ENCODE measurements at places on chromosomes 2 and 18.

DNA sequence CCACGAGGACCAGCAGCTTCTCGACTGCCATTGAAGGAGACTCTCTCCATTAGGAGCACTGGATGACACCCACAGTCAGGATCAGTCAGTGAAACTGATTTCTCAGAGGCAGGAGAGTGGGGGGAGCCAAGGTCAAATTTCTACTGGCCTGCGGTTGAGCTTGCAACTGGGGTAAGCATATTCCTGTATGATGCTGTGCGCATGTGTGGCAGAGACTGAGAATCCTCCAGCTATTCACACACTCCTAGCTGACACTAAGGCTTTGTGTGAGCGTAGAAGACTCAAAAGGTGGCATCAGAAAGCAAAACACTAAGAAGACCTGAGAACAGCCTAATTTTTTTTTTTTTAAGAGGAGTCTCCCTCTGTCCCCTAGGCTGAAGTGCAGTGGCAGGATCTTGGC lies 19.8 kb upstream of the TTL start:
- DNase-seq, result no peak

DNA sequence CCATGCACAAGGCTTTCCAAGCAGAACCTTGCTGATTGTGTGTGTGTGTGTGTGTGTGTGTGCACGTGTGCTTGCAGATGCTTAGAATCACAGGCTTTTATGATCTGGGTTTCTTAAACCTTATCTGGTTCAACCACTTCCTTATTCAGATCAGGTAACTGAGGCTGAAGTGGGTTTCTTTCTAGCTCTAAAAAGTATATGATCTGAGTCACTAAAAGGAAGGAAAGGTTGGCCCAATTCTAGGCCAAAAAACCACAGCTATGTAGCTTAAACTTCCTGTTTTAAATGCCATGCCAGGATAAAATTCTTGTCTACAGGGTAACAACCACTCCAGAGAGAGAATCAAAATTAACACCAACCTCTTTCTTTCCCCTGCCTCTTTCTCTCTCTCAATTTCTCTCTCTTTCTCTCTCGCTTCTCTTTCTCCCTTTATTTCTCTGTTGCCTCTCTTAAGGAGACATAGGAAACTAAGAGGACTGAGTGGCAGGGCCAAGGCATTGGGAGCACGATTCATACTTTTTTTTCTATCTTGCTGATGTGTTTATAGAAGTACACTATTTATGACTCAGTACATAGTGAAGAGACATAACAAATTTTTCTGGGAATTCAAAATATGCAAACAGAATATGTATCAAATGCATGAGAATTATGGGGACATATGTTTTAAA lies 140.3 kb downstream of the TRIB2 start:
- DNase-seq, result peak; percentile 83

DNA sequence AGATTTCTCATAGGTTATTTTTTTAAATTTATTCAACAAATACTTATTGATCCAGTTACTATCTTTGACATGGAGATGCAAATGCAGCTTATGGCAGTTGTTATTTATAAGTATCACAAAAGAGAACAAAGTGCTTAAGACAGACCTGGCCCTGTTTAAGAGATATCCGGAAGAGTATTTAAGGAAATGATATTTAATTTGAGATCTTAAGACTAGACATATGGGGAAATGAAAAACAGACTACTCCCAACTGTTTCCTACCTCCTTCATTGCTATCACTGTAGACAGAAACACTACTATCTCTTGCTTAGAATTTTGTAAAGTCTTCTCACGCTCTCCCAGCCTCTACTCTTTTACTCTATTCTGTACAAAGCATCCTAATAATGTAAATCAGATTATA lies 36.0 kb downstream of the RPRD1A start:
- DNase-seq, result no peak

DNA sequence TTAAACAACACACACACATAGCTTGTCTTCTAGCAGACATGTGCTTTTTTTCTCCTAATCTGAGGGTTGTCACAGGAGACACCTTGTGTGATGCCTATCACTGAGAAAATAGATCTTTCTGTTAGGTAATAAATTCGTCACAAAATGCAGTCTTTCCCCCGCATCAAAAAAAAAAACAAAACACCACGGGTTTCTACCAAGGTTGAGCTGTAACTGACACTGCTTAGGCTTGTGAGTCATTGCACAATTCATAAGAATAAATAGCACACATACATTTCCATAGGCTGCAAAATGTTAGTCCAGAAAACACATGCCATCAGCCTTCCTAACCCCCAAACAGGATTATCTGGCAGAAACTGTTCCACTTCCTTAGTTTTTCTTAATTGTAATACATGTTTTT lies 6.5 kb downstream of the TMEM163 start:
- DNase-seq, result no peak

- peak; percentile 16 for DNase-seq
Measured at GRCh38 chr2:217707131-217707611, 295.6 kb downstream of the TNS1 start.

- no peak for DNase-seq
Measured at GRCh38 chr2:215189393-215189792, 51.0 kb upstream of the ABCA12 start.

DNA sequence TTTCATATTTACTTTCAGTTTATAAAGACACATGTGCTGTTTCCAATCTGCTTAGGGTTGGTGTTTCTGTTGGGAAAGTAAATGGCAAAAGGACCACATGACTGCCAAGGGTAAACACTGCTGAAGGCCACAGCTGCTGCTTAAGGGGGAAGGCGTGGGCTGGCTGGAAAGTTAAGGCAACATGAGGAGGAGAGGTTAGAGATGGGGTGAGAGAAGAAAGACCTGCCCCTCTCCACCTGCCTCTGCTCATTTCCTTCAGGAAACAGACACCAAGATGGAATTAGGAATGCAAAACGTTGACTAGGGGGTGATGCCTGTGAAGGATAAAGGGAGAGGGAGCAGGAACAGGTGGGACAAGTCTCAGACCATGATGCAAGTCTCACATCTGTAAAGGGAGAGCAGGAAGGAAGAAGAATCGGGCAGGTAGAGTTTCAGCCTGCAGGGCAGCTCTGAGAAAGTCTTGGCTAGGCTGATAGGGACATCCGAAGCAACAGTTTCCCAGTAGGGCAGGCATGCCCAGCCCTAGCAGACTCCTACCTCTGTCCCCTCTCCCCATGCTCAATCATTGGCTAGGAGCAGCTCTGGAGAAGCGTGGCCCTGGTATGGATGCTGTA lies 86.0 kb downstream of the CDC42EP3 start:
- no peak for DNase-seq

GRCh38 chr2:164178835-164179465 lies 442.3 kb downstream of the GRB14 start:
- DNase-seq, result no peak

GRCh38 chr2:215793747-215794595 lies 219.4 kb downstream of the MREG start:
- DNase-seq, result peak; percentile 97

- DNase-seq, result peak; percentile 85
Measured at GRCh38 chr2:101806123-101806522, 108.6 kb downstream of the MAP4K4 start.

DNA sequence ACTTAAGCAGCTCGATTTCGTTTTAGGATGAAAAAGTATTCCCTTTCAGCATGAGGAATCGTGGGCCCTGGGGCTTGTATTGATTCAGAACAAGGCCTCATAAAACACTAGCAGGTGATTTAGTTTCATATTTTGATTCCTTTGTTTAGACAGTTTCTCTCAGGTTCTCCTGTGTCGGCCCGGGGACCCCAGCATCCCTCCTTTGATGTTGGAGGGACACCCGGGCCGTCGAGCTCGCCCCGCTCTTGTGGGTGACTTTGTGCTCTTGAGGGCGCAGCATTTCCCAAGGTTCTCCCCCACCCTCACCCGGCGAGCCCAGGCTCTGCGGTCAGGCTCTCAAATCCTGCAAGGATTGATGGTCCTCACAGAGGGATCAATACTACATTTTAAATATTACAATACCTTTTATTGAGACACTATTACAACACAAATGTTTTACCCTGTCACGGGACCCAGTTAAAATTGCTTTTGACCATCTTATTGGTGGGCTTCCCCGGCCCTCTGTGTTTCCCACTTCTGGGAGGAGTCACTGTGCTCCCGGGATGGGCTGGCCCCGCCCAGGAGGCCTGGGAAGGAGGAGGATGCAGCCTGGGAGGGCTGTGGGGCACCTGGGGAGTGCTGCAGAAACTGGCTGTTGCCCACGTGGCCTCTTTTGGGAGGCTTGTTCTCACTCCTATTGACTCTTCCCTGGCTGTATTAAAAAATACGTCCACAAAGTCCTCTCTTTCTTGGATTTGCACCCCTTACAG lies 222.6 kb downstream of the INSIG2 start:
- no peak for DNase-seq

DNA sequence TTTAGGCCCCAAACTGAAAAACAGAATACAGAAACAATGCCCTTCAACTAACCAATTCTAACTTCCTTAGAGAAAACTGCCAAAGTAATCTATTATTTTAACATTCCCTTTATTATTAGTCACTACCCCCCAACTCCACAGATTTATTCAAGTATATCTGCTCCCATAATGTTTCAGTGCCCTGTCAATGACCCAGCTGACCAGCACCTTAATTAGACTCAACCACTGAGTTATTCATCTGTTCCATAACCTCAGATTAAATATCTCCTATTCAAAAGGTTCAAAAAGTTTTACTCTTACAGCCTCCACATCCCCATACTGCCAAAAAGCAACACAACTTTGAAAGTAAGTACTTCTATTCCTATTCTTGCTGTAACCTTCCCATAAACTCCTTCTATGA lies 202.4 kb downstream of the EXOC6B start:
- DNase-seq, result no peak

DNA sequence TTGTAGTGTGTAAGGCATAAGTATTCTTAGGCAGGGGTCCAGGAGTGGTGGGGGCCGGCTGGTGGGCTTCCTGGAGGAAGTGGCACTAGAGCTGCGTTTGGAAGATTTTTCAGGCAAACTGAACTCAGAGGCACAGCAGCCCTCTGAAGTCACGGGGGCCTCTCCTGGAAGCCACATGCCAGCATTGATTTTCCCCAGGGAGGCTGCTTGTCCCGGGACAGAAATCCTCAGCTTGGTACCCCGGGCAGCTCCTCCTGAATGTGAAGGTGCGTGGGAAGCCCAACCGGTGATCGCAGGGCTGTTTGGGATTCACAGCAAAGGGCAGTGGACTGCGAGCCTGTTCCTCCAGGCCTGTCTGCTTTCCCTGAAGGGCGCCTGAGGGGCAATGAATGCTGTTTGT lies 1.6 kb upstream of the PDIA6 start:
- DNase-seq, result no peak

DNA sequence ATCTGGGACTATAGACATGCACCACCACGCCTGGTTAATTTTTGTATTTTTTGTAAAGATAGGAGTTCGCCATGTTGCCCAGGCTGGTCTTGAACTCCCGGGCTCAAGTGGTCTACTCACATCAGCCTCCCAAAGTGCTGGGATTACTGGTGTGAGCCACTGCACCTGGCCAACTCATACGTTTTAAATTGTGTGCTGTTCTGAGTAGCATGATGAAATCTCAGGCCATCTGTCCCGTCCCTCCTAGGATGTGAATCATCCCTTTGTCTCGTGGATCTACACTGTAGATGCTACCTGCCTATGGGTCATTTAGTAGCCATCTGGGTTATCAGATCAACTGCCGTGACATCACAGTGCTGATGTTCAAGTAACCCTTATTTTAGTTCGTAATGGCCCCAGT lies 38.5 kb upstream of the RMP24 start:
- no peak for DNase-seq

DNA sequence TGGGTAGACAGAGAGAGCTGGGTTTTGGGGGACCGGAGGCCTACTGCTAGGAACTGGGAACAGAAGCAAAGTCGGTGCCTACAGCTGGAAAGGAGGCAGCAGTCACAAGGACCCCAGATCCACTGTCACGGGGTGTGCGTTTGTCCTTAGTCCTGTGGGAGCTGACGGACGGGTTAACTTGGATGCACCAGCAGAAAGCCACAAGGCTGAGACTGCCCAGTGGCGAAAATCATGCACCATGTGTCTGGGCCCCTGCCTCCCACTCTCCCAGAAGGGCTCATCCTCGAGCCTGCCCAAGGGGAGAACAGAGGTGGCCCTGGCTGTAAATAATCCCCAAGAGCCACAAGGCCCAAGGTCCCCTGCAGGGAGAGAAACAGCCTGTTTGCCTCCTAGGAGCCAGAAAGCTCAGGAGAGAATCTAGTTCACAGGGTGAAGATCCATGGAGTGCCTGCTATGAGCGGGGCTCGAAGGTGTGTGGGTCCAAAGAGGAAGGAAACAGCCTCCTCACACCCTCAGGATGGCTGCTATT lies 11.7 kb upstream of the RALB start:
- no peak for DNase-seq

DNA sequence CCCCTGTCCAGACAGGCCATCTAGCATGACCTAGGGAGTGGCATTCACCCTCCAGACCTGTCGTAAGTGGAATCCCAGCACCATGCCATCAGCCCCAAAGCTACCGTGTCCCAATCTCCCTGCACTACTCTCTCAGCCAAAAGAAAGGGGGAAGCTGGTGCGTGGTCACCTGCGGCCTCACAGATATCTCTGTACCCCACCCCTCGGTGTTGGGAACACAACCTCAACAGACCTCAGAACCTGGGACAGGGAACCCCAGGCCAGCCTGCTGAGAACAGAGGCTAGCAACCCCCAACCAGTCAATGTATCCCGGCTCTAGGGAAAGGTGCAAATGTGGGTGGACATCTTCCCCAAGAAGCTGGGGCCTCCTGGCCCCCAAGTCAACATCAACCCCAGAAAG lies 38.2 kb downstream of the LMAN2L start:
- no peak for DNase-seq

DNA sequence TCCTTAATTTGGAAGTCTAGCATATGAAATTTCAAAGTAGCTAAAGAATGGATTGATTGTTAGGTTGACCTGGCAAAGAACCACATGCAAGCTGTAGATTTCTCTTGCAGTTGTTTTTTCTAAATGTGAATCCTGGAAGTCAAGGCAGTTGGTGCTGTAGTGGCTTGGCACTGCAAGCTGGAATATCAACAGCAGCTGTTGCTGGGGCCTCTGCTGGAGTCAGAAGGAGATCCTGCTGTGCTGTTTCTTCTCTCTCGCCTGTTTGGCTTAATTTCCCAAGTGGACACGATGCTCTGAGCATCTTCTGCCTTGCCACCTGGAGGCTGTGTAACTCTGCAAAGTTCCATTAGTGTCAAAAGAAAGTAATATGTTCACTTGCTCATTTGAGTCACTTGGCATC lies 12.6 kb downstream of the PIK3C3 start:
- no peak for DNase-seq

GRCh38 chr2:225136552-225136951 lies 94.3 kb upstream of the DOCK10 start:
- no peak for DNase-seq

DNA sequence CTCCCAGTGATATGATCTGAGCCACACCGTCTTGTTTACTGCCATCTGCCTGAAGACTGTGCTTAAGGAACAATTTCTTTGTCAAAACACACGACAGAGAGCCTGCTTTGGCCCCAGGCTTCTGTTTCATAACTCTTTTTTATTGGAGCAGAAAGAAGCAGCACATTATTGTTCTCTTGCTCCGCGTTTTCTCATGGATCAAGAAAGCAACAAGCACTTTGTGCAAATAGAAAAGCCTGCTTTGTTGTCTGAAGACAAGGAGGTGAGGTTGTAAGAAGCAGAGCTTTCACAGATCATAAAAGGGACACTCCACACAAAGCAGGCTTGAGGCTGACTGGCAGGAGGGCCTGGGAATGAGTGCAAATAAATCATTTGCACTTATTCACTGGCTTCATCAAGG lies 118.3 kb upstream of the FAM136A start:
- no peak for DNase-seq
